Erythroblast (primary cell): ENCODE measurements at places on chromosomes 2 and 18.

GRCh38 chr2:171181064-171182049, 20.7 kb upstream of the TLK1 start:
- DNase-seq = no peak

GRCh38 chr2:161604901-161605300, 19.3 kb upstream of the SLC4A10 start:
- no peak for DNase-seq

DNA sequence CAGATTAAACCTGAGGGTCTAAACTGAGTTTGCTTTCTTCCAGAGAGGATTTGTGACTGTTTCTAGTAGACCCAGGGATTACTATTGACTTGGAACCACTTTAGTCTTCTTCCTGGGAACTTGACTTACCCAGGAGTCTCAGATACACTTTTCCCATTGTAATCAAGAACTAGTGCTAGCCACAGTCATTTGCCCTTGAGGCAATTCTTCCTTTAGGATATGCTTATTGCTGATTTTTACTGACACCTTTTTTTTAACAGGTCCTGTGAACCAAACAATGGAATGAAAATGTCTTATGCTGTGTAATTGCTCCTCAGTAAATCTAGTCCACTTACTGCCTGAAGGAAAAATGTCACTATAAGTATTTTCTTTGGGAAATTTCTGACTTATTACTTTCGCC, 78.3 kb downstream of the TAF4B start:
- no peak for DNase-seq

DNA sequence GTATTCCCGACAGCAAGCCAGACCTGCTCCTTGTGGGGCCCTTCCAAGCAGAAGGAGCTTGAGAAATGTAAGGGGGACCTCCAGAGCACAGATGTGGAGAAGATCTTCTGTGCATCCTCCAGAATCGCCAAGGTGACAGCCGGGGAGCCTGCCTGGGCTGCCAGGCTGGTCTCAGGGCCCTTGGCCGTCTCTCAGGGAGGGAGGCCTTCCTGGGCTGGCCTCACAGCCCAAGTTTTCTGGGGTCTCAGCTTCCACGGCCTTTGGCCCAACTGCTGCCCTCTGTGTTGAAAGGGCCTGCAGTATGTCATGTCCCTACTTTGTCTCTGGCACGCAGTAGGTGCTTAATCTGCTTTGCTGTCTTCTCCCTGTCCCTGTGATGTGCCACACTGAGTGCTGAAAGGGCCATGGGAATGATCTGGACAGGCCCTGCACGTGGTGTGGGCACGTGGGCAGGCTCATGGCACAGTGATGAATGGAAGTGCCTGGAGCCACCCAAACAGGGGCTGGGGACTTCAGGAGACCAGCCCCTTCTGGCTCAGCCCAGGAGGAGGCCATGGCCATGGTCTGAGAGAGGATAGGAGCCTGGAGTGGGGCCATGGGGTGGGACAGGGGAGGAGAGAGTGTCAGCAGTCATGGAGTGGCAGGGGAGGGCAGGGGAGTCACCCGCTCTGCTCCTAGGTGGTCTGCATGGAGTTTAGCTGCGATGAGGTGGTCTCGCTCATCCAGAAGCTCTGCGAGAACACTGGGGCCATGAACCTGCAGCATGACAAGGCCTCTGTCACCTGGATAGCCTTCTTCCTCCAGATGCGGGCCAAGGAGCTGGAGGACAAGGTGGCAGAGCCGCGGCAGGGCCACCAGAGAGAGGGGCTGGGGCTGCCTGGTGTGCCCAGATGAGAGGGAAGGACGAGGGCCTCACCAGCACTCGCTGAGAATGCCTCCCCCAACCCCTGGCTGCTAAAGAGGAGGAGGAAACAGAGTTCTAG, 35.4 kb downstream of the HJURP start:
- no peak for DNase-seq

DNA sequence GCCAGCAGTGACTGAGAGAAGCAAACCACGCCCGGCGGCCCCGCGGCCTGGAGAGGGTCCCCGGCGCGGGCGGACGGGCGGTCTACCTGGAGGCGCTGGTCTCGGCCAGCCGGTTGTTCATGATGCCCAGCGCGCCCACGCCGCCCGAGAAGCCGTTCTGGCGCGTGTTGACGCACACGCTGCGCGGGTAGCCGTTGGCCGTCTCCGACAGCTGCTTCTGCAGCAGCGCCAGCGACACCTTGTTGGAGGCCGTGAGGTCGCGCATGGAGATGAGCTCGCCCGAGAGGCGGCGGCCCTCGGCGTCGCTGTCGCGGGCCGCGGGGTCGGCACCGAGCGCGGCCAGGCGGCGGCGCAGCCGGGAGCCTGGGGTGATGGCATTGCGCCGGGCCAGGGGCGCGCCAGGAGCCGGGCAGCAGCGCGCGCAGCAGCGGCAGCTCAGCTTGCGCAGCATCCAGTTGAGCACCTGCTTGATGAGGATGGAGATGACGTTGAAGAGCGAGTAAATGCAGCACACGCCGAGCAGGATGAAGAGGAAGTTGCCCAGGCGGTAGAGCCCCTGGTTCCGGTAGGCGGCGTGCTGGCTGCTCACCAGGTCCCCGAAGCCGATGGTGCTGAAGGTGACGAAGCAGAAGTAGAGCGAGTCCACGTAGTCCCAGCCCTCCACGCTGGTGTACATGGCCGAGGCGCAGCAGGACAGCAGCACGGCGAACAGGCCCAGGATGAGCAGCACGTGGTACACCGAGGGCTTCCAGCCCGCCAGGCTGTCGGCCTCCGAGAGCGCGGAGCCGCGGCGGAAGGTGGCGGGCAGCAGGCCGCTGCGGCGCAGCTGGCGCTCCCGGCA, 118.1 kb downstream of the MSH2 start:
- peak; percentile 80 for DNase-seq

- no peak for DNase-seq
Measured at GRCh38 chr2:9135822-9136558, 70.6 kb upstream of the ASAP2 start.

- DNase-seq = no peak
Measured at GRCh38 chr18:77894060-77894459, 644.4 kb downstream of the GALR1 start.

- no peak for DNase-seq
Measured at GRCh38 chr2:164719996-164720941, 99.0 kb upstream of the GRB14 start.

GRCh38 chr2:71939588-71940535, 207.8 kb downstream of the CYP26B1 start:
- DNase-seq = no peak

DNA sequence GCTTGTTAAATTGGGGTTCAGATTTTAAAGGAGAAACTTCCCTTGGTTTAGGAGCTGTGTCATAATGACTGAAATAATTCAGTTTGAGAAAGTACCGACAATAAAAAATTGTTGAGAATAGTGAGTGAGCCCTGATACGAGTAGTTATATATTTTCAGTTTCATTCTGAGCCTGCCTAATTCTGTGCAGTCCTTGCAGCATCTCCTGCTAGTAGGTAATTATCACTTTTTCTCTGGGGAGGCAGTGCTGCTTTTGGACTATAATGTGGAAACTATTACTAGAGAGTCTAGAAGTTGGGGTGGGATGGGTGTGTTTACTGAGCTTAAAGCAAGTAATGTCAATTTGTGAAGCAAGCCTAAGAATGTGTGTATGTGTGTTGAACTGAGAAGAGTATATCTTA, 21.7 kb downstream of the ZNF638 start:
- no peak for DNase-seq

- DNase-seq = no peak
Measured at GRCh38 chr2:189676471-189676870, 2.0 kb downstream of the ANKAR start.

DNA sequence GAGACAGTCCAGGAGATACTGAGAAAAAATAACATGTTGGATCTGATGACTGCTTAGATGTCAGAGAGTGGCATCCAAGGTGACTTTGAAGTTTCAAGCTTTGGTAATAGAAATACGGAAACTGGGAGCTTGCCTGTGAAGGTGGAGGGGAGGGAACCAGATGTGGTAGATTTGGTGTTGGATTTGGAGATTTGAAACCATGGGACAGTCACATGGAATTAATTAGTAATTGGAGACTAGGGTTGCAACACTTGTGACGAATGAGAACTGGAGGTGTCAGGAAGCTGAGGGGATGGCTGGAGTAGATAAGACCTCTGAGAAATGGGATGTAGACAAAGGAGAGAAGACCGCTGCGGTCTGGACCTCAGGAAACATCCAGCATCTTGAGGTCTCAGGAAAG, 46.7 kb downstream of the RPL37A start:
- DNase-seq = no peak

DNA sequence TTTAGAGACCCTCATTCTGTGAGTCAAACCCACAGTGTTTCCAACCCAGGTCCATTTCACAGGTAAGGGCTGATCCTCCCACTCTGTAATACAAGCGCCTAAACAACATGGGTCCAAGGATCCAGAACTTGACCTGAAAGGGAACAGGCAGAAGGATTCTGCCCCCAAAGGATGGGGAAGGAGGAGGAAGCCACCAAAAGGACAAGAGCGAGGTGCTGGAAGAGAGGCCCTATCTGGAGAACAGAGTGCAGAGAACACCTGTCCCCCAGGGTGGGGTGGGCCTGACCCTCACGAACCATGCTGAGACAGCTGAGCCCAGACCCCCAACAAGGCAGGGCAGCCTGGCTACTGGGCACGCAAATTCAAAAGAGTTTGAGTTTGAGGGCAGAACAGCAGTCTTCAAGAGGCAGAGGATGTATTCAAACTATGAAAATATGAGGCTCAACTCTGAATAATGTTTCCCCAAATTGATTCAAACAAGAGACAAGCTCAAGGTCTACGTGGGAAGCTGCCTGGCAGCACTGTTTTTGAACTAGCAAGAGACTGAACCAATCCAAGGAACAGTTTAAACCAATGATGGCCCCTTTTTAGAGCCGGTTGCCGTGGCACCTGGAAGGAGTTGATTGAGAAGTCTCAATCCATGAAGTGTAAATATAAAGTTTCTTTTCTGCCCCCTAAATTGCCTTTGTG, 212.7 kb downstream of the ALPK2 start:
- no peak for DNase-seq

DNA sequence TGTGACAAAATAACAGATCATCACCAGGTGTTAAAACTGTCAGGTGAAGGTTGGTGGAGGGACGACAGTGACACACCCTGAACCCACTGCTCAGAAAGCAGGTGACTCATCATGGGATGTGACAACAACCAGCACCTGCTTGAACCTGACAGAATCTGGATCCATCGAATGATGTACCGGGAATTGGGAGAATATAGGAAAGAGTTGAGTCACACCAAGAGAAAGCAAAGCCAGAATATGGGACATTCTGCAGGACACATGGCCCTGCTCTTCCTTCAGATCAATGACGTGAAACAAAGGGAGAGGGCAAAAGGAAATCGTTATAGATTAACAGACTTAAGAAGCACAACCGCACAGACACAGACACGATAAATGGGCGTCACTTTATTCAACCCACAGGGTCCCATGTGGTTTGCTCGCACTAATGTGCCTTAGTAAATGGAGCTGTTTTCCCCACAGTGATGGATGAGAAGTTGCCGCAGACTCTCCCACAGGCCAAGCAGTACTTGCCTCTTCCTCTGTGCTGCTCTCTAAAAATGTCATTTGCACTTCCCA, 100.1 kb downstream of the CRACDL start:
- no peak for DNase-seq

- DNase-seq = peak; percentile 8
Measured at GRCh38 chr2:172226244-172227061, 123.8 kb upstream of the DLX2 start.
